ENCODE measurements at places on chromosomes 5 and 9.

DNA sequence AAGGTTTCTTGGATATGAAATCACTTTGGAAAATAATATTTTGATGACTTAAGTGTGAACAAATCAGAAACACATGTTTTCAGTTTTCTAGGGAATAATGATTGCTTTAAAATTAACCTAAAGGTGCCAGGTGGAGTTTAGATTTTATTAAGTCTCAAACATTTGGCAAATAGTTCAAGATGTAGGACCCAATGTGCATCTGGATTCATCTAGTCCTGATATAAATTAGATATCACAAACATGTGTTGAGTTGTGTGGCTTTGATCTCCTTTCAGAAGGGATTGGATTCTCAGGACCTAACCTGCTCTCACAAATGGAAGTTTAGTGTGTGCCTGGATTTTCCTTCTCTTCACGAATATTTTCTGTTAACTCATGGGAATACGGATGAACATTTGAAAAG lies 291.4 kb upstream of the ISL1 start:
- DNase-seq = no peak

- DNase-seq = no peak
Measured at GRCh38 chr5:102797322-102797884, 42.3 kb downstream of the PAM start.

GRCh38 chr5:136819526-136820302 lies 454.4 kb upstream of the TRPC7 start:
- no peak for DNase-seq

- DNase-seq = no peak
Measured at GRCh38 chr5:61670941-61671340, 338.9 kb downstream of the ZSWIM6 start.

DNA sequence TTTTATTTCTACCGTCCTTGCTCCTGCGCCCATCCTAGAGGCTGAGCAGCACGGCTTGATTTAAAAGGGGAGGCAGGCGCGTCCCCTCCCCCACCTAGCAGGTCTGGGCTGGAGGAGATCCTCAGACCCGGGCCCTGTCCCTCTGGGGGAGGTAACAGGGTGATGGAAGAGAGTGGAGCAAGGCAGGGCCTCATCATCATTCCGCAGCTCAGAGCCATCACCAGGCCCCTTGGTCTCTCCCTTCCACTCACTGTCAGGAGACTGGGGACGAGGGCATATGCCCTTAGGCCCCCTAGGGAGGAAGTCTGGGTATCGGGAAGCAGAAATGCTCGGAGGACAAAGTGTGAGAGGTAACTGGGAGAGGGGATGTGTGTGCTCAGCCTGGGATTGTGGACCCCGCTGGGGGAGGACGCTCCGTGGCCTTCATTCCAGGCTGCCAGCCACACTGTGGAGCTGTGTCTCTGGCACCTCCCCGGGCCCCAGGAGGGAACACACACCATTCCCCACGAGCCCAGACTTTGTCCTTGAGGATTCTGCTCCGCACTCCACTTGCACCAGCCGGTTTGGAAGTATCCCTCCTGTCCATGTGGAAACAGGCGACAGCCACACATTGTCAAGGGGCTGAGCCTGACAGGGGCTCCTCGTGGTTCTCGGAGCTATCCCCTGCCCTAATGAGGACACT lies 761 bp downstream of the REEP2 start:
- DNase-seq = no peak

DNA sequence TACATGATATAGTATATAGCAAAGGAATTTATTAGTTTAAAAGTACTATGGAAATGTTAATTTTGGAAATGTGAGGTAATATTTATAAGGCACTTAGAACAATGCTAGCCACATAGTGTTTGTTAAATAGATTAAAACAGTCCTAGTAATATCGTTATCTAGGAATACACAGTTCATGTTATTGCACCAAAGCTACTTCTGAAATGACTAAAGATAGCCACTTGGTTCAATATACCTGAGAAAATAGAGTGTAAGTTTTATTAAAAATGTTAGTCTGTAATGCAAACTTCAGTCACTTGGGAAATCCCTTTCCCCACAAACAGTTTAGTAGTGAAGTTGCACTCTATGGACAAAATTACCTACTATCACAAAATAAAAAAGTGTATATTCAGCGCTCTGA lies 15.4 kb upstream of the F2R start:
- DNase-seq = no peak

- no peak for DNase-seq
Measured at GRCh38 chr9:129201866-129202265, 23.8 kb upstream of the IER5L start.

DNA sequence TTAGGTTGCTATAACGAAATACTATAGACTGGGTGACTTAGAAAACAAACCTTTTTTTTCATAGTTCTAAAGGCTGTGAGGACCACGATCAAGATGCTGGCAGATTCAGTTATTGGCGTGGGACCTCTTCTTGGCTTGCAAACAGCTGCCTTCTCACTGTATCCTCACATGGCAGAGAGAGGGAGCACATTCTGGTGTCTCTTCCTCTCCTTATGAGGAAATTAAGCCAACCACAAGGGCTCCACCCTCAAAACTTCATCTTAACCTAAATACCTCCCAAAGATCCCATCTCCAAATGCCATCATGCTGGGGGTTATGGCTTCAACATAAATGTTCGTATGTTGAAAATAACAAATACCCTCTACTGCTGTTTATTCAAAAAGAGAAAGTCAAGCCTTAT lies 197.1 kb downstream of the CEMIP2 start:
- DNase-seq = no peak

DNA sequence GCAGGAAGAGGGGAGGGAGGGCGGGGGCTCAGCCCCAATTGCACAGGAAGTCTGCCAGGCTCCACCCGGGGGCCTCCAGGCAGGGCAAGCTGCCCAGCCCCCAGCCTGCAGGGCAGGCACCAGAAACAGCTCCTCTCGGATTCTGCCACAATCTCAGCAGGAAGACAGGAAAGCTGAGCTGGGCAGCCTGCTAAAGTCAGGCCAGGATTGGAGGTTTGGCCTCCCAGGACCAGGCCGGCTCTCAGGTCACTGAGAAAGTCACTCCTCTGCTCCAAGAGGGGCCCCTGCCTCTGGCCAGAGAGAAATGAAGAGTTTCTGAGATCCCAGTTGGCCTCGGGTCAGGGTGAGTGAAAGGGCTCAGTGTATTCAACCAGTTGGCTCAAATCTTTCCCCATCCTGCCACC lies 54.6 kb upstream of the STXBP1 start:
- DNase-seq = no peak

- DNase-seq = no peak
Measured at GRCh38 chr5:107805166-107805565, 134.4 kb upstream of the EFNA5 start.

GRCh38 chr5:16934677-16935153 lies 1.4 kb downstream of the MYO10 start:
- no peak for DNase-seq

GRCh38 chr5:144504929-144505577 lies 334.4 kb downstream of the KCTD16 start:
- DNase-seq = no peak

DNA sequence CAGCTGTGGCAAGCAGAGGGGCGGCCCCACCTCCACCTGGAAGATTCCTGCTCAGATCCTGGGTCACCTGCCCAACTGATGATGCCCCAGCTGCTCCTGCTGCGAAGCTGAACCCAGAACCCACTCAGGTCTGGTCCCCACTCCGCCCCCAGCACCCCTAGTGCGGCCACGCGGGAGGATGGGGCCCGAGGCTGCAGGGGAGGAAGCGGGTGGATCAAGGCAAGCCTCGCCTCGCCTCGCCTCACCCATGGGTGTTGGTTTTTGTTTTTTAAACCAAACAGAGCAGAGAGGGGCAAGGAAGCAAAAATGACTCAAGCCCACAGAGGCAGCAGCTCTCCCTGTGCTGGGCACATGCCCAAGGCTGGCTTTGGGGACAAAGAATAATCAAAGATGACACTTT lies 23.2 kb downstream of the ABO start:
- DNase-seq = peak; percentile 50

DNA sequence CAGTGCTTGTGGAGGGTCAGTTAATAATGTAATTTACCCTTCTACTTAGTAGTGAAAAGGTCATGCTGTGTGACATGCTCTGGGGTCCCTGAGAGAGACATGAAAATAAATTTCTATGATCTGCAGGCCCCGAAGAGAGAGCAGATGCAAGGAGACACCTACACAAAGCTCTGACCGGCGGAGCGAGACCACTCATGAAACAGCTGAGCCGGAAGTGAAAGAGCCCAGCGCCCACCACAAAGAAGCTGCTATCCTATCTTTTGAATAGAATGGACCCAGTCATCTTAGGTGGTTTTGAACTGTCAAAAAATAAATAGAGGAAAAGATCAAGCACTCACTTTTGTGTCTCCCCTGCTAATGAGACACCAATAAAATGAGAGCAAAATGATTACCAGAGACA lies 190.0 kb downstream of the MED10 start:
- DNase-seq = no peak

- DNase-seq = no peak
Measured at GRCh38 chr5:126464959-126465358, 41.8 kb downstream of the GRAMD2B start.

DNA sequence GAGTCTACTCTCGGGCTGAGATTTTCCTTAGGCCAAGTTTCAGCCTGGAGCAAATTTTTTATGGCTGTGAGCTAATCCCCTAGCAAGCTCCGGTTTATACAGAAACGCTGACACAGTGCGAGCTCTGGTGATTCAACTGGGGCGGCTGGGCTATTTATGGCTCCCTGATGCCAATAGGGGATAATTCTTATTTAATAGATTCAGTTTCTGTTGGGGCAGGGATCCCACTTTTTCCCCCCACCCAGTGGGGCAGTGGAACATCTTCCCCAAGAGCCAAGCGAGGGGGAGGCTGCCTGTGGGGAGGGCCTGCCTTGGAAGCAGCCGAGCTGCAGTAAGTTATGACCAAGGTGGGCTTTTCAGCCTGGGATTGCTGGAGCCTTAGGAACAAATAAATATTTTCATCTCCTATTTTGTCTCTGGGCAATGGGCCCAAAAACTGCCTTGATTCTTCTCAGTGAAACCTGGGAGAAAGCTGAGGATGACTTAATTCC lies 129.1 kb downstream of the MACROH2A1 start:
- no peak for DNase-seq

DNA sequence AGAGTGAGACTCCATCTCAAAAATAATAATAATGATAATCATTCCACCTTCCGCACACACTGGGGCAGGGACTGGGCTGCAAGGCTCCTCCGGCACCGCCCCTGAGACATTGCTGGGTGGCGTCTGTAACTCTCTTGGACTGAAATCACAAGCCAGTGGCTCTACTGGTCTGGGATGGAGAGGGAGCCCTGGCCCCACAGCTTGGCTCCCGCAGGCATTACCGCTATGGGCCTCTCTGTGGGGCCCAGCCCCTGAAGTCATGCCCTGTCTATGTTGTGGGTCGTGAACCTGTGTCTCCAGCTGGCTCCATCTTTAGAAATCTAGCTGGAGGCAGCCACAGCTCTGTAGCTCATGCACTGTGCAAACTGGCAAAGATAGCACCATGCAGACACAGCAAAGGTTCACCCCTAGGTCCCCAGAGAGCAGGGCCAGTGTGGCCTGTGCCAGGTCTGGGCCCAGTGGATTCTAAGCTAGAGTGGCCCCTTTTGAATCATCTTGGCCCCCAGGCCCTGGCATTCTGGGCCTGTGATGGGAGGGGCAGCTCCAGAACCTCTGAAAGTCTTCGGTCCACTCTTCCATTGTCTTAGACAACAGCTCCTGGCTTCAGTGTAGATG lies 36.1 kb upstream of the COL5A1 start:
- DNase-seq = peak; percentile 60

- DNase-seq = no peak
Measured at GRCh38 chr5:3933966-3934365, 338.3 kb downstream of the IRX1 start.

DNA sequence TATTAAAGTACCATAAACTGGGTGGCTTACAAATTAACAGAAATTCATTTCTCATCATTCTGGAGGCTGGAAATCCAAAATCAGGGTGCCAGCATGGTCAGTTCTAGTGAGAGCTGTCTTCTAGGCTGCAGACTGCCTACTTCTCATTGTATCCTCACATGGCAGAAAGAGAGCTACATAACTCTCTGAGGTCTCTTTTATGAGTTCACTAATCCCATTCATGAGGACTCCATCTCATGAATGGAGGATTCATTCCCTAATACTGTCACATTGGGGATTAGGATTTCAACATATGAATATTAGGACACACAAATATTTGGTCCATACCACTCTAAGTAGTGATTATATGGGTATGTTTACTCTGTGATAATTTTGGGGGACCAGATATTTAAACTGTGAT lies 84.0 kb downstream of the ERP44 start:
- no peak for DNase-seq

GRCh38 chr5:115262011-115262320 lies 711 bp downstream of the PGGT1B start:
- no peak for DNase-seq

DNA sequence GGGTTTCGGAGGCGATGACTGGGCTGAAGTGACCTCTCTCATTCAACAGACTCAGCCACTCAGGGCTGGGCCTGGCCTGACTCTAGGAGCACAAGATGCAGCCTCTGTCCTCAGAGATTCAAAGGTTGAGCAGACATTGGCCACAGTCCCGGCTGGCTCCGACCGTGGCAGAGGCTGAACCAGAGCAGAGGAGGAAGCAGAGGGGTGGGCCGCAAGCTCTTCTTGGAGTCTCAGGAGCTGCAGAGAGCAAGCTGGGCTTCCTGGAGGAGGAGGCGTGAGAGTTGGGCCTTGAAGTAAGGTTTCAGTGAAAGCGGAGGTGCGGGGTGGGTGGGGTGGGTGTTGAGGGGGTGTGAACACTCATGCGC lies 37.6 kb downstream of the ALG2 start:
- DNase-seq = no peak

- DNase-seq = no peak
Measured at GRCh38 chr9:132794730-132795380, 83.2 kb downstream of the AK8 start.

GRCh38 chr9:136095070-136096058 lies at the start of gene NACC2:
NACC2 (minus strand) TSS chr9:136095289; CDS start chr9:136050521, 44,768 bp downstream.
- DNase-seq = no peak

DNA sequence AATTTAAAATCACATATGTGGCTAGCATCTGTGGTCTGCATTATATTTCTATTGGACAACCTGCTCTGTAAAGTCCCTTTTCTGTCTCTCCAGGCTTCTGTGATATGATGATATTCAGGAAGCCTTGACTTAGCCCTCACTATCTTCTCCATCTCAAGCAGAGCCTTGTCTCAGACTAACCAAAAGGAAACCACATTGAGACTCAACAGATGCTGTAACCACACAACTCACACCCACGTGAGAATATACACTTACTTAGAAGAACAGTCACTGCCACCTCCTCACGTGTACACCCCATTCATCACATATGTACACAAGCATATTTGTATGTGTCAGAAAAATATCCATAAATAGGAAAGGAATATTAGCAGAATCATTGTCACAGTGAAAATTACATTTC lies 33.6 kb downstream of the HTR4 start:
- DNase-seq = no peak

- DNase-seq = no peak
Measured at GRCh38 chr9:123063177-123063598, 29.7 kb downstream of the GPR21 start.

- no peak for DNase-seq
Measured at GRCh38 chr9:83544002-83544698, 5.9 kb upstream of the FRMD3 start.

GRCh38 chr9:124108216-124108615 lies 96.6 kb downstream of the LHX2 start:
- no peak for DNase-seq

GRCh38 chr9:6552498-6553121 lies 92.9 kb downstream of the GLDC start:
- no peak for DNase-seq

- DNase-seq = no peak
Measured at GRCh38 chr9:37996819-37997217, 72.2 kb downstream of the SHB start.

- DNase-seq = no peak
Measured at GRCh38 chr5:68465133-68465532, 249.6 kb downstream of the PIK3R1 start.

GRCh38 chr5:14946815-14947620 lies 75.4 kb upstream of the ANKH start:
- no peak for DNase-seq

All from left forelimb (tissue), 1 donor.